CD4-positive, alpha-beta T cell treated with Interleukin-1 beta for 1 hour (primary cell): ENCODE measurements at places on chromosomes 1 and 21.
A peak's percentile ranks its signal among the peaks of the same experiment; 100 is the strongest.

DNA sequence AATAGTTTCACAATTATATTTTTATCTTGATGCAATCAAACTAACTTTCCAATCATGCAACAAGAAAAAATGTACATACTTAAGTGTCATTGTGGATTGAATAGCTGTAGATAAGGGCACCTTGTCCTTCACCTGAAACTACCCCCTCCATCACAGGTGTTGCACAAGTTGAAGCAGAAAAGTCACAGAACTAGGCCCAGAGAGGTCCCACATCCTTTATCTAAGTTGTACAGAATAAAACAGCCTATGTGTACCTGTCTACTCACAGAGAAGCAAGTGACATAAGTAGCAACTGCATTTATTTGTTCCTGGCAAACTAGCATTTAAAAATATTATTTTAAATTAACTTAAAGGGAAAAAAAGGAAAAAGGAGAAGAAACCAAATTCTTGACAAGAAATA lies 256.8 kb downstream of the FAF1 start:
- DNase-seq, result no peak

GRCh38 chr1:55833529-55834091 lies 618.4 kb upstream of the USP24 start:
- DNase-seq, result no peak

DNA sequence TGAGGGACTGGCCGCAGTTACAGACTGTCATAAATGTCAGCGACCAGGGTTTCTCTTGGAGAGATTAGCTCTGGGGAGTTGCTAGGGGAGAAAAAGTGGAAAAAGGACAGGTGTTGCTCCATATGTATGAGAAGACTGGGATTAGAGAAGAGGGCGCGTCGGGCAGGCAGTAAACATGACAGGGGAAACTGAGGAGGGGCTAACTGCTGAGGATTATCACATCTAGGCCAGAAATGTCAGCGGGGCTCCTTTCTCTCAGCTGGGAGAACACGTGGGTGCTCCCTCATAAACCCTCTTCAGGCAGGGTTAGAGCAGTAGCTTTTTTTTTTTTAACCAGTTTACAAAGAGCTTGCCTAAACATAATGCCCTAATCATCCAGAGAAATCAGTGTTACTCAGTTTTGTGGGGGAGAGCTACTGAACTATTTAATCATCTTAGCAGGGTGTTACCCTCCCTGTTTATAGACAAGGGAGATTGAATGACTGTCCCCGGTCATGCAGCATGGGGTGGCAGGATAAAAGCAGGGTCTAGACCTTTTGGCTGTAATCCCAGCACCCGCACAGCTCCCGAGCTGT lies 35.2 kb downstream of the ELAPOR1 start:
- no peak for DNase-seq

DNA sequence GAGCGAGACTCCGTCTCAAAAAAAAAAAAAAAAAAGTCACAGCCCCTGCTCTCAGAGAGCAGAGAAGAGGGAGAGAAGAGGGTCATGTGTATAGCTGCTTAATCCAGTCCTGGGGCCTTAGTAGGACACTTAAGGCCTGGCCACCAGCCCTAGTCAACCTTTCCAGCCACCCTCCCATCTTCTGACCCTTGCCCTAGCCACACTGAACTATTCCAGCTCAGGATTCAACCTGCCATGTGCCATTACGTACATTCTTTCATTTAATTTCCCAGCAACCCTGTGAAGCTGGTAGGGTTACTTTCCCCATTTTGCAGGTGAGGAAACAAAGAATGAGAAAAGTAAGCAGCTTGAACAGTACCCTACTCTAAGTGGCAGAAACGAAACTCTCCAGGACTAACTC lies 9.0 kb downstream of the FOXO6 start:
- DNase-seq, result no peak

- DNase-seq, result no peak
These were observed 436.6 kb downstream of the MRPL39 start for GRCh38 chr21:25170681-25171080.

DNA sequence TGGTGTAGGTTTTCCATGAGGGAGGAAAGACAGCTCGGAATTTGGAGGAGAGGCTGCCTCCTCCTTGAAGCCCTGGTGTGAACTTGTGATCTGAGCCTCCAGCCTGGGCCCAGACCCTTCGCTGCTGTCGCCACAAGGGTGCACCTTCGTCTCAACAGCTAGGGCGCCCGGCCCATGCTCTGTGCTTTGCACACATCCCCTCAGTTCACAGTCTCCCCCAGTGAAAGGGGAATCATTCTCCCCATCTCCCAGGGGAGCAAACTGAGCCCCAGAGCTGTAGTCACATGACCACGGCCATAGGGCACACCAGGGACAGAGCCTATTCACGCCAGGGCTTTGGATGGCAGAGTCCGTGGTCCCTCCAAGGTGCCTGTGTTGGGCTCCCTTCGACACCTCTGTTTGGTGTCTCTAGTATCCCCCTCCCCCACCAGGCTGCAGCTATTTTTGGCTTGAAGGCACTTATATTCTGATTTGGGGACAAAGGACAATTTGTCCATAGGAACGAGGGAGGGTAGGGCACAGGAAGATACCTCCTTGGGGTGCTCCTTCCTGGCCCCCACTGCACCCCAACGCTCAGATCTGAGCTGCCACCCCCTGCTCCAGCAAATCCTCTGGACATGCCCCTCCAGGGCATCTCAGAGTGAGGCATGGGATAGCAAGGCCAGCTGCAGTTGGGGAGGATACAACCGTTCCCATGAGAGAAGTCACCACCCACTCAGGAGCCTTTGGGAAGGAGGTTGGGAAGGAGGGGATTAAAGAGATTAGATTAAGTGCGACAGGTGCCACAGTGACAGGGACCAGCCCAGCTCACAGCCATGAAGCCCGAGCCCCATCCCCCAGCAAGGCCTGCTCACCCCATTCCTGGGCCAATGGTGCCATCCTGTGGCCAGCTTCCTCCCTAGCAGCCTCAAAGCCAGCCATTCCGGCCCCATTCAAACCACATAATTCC lies 15.7 kb downstream of the MATN1 start:
- peak; percentile 52 for DNase-seq

DNA sequence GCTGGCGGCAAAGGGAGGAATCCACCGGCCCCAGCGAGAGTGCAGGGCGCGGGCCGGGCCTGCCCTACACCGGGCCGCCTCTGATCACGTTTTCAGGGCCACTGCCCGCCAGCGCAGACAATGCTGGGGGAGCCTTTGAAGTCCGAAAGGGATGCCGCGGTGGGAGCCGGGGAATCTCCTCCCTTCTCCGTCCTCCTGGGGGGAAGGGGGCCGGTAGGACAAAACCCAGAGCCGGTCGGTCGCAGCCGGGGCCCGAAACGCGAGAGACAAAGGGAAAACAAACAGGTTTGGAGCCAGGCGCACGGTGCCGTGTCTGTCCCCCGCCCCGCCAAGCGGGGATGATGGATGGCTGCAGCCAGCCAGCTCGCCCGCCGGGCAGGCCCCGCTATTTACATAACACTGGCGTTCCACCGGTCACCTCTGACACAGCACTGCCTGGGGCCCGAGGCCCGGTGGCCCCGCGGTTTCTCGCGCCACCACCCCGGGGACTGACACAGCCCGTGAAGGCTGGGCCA lies 92.0 kb downstream of the CASZ1 start:
- DNase-seq, result no peak

DNA sequence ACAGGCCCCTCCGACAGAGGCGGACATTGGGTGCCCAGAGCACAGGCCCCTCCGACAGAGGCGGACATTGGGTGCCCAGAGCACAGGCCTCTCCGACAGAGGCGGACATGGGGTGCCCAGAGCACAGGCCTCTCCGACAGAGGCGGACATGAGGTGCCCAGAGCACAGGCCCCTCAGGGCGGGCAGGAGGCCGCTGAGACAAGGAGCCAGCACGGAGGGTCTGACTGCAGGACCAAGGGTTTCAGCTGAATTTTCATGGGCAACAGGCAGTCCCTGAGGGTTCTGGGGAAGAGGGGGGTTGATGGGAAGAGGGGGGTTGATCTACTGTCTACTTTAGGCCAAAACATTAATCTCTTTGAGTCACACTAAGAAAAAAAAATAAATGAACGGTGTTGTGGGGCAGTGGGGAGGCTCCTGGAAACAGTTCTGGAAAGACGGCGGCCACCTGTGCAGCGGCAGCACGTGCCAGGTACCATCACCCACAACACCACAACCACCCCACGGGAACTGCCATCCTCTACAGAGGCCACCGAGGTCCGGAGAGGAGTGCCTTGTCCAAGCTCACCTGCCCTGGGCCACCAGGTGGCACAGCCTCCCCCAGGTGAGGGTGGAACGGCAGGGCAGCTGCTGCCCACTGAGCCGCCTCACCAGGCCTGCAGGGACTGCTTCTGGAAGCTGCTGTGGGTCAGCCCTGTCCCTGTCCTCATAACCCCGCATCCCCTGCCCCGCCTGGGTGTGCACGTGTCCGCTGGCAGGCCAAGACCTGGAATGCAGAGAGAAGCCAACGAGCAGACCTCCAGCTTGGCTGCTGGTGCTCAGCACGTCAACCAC lies 20.5 kb downstream of the PRDM15 start:
- DNase-seq, result no peak
